ENCODE measurements at places on chromosomes 13 and 19.

GRCh38 chr19:35135389-35135909 is 590 bp upstream of the LGI4 start:
- DNase-seq = peak; percentile 38

GRCh38 chr13:24207841-24208667 is 47.5 kb downstream of the SPATA13 start:
- no peak for DNase-seq

DNA sequence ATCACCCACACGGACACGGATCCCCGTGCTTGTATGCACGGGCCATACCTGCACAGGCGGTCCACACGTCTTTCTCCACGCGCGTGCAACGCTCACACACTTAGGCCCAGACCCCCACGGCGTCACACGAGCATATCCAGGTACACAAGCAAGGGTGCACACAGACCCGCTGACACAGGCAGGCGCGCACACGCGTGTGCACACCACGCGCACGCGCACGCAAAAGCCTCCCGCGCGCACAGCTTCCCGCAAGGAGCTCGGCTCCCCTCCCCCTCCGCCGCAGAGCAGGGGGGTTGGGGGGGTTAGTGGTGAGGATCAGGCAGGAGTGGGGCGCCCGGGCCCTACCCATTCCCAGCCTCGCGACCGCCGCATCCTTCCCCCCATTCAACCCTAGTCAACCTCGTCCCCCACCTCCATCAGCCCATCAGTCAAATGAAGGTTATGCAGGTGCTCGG is 407 bp downstream of the RAB3A start:
- no peak for DNase-seq

- no peak for DNase-seq
Observed at GRCh38 chr19:34120846-34121639, 51.3 kb upstream of the LSM14A start.

DNA sequence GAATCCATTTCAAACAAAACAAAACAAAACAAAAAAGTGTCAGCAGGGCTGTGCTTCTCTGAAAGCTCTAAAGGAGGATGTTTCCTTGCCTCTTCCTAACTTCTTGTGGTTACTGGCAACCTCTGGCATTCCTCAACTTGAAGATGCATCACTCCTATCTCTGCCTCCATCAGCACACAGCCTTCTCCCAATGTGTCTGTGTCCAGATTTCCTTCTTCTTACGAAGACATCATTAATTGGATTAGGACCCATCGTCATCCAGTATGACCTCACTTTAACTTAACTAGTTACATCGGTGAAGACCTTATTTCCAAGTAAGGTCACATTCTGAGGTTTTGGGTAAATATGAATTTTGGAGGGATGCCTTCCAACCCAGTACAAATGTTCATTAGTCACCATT is 33.8 kb upstream of the GTF2F2 start:
- DNase-seq = no peak

GRCh38 chr13:49140910-49141611 is 79.1 kb upstream of the MLNR start:
- no peak for DNase-seq

DNA sequence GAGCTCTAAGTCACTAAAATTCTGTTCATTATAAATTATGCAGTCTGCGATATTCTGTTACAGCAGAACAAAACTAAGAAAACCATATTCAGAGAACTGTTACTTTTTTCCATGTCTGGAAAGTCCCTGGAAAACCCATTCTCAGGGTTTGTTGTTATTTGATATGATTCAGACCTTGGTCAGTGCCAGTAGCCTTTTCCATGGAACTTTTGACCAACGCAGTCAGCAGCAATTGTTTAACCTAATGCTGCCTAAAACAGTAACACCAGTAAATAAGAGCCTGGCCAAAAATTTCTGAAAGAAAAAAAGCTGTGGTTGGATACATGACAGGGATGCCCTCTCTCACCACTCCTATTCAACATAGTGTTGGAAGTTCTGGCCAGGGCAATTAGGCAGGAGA is 402.7 kb downstream of the TBC1D4 start:
- DNase-seq = no peak

- no peak for DNase-seq
Observed at GRCh38 chr13:79056706-79057105, 349.3 kb downstream of the RBM26 start.

DNA sequence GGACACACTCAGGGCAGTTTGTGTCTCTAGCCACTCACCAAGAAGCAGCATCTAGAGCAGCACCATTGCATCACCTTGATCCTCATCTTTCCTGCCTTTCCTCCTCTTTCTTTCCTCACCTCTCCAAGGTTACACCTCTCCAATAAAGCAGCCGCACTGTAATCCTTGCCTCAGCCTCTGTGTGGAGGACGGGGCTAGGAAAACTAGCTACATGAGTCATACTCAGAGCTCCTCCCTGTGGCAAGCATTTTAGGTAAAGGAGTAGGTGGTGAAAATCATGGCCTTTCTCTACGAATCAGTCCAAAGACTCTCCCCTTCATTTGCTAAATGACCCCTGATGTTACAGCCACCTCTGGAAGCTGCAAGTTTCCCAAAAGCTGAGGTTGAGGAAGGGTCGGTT is 108.9 kb downstream of the DNAJC15 start:
- no peak for DNase-seq
